Caco-2 (cell line): ENCODE measurements at places on chromosomes 1 and 21.

DNA sequence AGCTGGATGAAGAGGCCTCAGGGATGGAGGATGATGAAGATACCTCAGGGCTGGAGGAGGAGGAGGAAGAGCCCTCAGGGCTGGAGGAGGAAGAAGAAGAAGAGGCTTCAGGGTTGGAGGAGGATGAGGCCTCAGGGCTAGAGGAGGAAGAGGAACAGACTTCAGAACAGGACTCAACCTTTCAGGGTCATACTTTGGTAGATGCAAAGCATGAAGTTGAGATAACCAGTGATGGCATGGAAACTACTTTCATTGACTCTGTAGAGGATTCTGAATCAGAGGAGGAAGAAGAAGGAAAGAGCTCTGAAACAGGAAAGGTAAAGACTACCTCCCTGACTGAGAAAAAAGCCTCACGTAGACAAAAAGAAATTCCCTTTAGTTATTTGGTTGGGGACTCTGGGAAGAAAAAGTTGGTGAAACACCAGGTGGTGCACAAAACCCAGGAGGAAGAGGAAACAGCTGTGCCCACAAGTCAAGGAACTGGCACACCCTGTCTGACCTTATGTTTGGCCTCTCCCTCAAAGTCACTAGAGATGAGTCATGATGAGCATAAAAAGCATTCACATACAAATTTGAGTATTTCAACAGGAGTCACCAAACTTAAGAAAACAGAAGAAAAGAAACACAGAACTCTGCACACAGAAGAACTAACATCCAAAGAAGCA lies 15.4 kb downstream of the L1TD1 start:
- H3K4me1 ChIP-seq, result no peaks in the 10 kb centered on the region
- H3K27ac ChIP-seq, result no peak overlapping the region
- no peaks in the 10 kb centered on the region for H3K36me3 ChIP-seq
- H3K27me3 ChIP-seq, result no peaks in the 10 kb centered on the region
- DNase-seq, result no peak

DNA sequence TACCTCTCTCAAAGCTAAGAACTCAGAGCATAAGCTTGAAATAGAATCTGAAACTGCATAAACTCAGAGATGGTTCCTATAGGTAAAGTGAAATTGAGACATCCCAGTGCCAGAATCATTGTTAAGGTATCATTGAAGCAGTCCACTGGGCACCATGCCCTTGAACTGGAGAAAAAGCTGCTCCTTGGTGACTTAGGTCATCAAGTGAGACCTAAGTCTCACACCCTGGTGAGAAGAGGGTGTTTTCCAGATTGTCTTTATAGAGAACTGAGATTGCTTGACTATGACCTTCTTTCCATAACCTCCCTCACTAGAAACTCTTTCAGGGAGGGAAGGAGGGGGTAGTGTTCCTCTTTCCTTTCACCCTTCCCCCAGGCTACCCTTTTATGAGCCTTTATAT lies 9.4 kb upstream of the ATP6V1G3 start:
- H3K4me3 ChIP-seq, result no peak overlapping the region
- no peak for DNase-seq

DNA sequence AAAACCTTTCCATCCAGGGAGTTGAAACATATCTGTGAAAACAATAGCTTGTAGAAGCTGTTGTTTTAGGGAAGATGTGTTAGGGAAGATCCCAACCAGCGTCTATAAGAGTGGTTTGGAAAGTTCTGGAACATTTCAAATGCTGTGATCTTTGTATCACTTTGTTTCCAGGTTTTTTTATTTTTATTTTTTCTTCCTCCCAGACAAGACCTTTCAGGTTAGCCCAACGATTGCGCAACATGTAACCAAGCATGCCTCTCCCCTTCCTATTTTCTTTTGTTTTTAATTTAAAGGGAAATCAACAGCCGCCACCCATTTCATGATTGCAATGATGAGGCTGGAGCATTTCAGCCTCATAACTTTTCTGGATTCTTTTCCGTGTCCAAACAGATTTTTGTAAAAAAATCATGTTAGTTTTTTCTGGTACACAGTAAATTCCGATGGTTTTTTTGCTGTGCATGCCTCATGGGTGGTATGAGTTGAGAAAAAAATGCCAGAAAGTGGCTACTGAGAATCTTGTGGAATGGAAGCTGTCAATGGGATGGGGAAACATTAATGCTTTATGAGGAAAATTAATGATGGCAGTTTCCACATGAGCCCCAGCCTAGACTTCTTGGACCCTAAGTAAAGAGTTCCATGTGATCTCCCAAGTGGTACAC lies 109.3 kb downstream of the RUNX1 start:
- peaks cover 4% of the 10 kb centered on the region; the same call in 1 of the 2 replicates for H3K4me1 ChIP-seq
- no peaks in the 10 kb centered on the region for H3K27me3 ChIP-seq
- H3K36me3 ChIP-seq, result no peaks in the 10 kb centered on the region
- no peak for DNase-seq

DNA sequence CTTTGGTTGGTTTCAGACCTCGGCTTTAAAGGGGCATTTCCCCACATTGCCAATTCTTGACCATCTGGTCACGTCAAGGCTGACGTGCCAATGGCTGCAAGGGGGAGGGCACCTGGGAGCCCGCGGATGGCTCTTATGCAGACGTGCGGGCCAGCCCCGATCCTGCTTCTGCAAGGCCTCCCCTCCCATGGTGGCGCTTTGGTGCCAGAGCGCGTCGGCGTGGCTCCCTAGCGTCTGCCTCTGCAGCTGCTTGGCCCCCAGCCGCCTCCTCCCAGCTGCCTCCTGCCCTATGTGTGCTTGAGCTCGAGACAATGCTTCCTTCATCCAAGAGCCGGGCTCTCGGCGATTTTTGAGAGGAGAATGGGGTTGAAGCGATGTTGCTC lies 29.1 kb downstream of the SKI start:
- no peaks in the 10 kb centered on the region for H3K27me3 ChIP-seq
- no peak overlapping the region for H3K27ac ChIP-seq
- H3K36me3 ChIP-seq, result peaks cover 2% of the 10 kb centered on the region; the same call in 1 of the 2 replicates
- DNase-seq, result no peak
- no peaks in the 10 kb centered on the region for H3K4me1 ChIP-seq
- H3K4me3 ChIP-seq, result no peak overlapping the region

DNA sequence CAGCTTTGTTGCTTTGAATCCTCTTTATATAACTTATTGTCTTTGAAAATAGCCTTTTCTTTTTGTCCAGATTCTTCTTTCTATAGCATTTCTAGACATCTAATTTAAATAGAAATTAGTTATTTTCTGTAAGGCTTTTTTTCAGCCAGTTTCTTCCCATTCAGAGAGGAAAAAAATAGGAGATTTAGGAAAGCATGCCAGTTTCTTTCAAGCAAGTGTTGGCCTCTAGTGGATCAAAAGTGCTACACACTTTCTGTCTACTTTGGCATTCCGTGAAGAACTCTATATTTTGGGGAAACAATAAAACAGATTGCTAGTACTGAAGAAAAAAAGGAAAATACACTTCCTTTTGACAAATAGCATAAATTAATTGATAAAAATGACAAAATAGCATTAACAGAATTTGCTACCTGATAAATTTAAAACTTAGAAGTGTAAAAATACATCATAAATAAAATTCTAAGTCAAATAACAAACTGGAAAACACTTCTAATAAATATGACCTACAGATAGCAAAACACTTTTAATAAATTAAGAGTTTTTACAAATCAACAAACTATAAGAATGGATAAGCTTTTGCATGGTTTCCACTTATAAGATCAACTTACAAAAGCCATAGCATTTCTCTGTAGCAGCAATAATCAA lies 13.1 kb upstream of the EXO1 start:
- no peaks in the 10 kb centered on the region for H3K36me3 ChIP-seq
- no peaks in the 10 kb centered on the region for H3K4me1 ChIP-seq
- no peak overlapping the region for H3K27ac ChIP-seq
- no peaks in the 10 kb centered on the region for H3K27me3 ChIP-seq

GRCh38 chr21:34008618-34009017 lies 64.8 kb upstream of the MRPS6 start:
- no peak for DNase-seq
- H3K4me3 ChIP-seq, result no peak overlapping the region
- H3K36me3 ChIP-seq, result no peaks in the 10 kb centered on the region
- peaks cover 7% of the 10 kb centered on the region for H3K4me1 ChIP-seq
- peak overlapping the region; percentile 36 for H3K27ac ChIP-seq

DNA sequence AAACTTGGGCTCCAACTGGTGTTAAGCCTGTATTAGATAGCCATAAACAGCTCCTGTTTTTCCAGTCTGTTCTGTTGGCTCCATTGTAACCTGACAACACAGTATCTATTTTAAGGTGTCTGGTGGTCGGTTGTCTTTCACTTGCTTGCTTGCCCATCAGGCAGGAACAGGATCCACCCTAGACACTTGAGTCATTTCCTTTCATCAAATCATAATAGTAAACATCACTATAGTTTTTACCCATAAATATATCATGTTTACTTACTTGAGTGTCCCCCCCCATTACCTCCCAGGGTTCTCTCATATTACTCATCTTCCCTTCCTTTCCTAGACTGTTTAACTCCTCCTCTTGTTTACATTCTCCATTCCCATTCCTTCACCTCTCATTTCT lies 2.9 kb downstream of the DDI2 start:
- no peaks in the 10 kb centered on the region; the same call in 1 of the 2 replicates for H3K36me3 ChIP-seq
- H3K27me3 ChIP-seq, result no peaks in the 10 kb centered on the region
- H3K4me3 ChIP-seq, result no peak overlapping the region
- H3K27ac ChIP-seq, result peak overlapping the region; percentile 65

DNA sequence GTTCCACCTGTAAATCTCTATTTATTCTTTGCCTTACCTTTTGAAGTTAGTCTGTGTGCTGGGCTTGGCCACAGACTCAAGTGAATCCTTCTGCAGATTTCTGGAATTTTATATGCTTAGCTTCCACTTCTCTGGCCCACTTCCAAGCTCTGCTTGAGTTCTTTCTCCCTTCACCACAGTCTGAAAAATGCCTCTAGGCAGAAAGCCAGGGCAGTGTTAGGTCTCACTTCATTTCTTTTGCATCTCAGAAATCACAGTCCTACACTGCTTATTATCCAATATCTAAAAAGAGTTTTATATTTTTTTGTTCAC lies 48.9 kb downstream of the INKA2 start:
- no peaks in the 10 kb centered on the region for H3K27me3 ChIP-seq
- H3K27ac ChIP-seq, result peak overlapping the region; percentile 52
- no peak overlapping the region for H3K4me3 ChIP-seq
- peaks cover 22% of the 10 kb centered on the region for H3K4me1 ChIP-seq
- no peak for DNase-seq

DNA sequence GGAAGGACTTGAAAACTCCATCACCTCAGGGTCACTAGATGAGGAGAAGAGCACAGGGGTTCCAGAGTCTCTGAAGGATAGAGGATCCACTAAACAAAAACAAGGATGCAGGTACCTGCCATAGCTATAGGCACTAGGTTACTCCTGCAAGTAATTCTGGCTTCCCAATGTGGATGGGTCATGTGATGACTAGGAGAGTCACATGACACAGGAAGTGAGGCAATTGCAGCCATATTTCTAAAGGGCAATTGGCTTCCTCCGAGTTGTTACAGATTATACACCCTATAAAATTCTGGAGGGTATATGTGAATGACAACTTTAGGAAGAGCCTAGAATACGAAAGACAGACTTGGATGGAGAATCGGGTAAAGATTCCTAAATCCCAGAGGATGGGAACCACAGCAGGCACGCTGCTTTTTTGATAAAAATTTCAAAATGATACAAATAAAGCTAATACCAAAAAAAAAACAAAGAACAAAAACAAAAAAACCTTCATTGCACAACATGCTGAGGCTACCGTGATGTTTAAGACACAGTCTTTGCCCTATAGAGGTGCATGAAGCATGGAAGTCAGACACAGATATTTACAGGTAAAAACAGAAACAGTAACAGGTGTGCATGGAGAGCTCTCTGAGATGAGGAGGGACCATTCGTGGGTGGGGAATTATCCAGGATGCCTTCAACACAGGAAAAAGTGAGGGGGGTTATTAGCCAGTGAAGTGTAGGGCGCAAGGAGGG lies 10.5 kb downstream of the MTX1 start:
- no peaks in the 10 kb centered on the region; the same call in 1 of the 2 replicates for H3K36me3 ChIP-seq
- peak overlapping the region; percentile 29 for H3K4me3 ChIP-seq
- H3K27ac ChIP-seq, result peak overlapping the region; percentile 47
- DNase-seq, result peak; percentile 68

DNA sequence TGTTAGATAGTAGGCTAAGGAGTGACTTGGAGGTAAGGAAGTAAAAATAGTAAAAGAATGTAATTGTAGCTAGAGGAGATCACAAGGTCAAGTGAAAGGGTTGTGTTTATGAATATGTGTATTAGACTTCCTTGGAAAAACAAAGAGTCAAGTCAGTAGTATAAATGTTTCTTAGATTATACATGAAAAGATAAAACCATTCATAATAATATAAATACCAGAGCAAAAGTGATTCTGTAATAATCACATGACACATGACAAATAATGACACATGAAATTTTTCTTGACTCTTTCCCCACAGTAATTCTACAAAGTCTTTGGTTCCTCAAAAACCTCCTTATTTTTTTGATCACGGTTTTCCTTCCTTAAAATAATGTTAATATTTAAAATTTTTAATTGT lies 56.4 kb downstream of the IVNS1ABP start:
- H3K27ac ChIP-seq, result no peak overlapping the region
- no peak for DNase-seq
- H3K36me3 ChIP-seq, result no peaks in the 10 kb centered on the region
- H3K4me3 ChIP-seq, result no peak overlapping the region
- no peaks in the 10 kb centered on the region for H3K27me3 ChIP-seq

GRCh38 chr21:41374867-41375533 lies 13.2 kb downstream of the MX2 start:
- no peaks in the 10 kb centered on the region for H3K4me1 ChIP-seq
- no peaks in the 10 kb centered on the region for H3K36me3 ChIP-seq
- DNase-seq, result no peak

DNA sequence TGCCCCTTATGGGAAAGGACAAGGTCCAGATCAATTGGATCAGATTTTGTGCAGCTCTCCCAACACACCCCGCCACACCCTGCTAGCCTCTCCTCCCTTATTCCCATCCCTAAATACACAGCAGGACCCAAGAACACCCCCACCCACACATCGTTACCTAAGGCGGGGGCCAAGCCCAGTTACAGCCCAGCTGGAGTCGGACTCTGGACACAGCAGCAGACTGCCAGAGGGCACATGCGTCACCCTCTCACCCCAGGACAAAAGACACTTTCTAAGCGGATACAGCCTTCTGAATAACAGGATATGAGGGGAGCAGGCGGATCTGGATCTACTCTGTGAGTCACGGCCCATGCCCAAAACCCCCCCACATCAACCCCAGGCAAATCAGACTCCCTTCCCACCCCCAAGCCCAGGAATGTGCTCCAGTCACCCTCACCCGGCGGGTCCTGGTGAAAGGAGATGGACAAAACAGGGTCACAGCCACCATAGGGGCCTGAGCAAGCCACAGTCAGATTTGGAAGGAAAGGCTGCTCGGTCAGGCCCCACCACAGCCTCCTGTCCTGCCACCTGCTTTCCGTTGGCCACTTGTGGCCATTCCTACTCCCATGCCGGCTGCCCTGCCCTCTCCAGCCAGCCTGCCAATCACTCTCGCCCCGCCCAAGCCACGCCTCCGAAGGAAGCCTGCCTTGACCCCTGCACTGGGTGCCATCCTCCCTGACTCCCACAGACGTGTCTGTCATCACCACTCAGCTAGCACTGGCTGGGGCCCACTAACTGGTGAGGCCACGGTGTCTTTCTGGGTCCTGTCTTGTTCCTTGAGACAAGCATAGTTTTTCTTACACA lies 4.0 kb downstream of the S100A16 start:
- peaks cover 55% of the 10 kb centered on the region for H3K4me1 ChIP-seq
- peak overlapping the region; percentile 56 for H3K27ac ChIP-seq
- H3K4me3 ChIP-seq, result peak overlapping the region; percentile 33
- H3K36me3 ChIP-seq, result peaks cover 8% of the 10 kb centered on the region

- DNase-seq, result no peak
- H3K36me3 ChIP-seq, result no peaks in the 10 kb centered on the region
- no peak overlapping the region for H3K4me3 ChIP-seq
- H3K4me1 ChIP-seq, result peaks cover 15% of the 10 kb centered on the region
- H3K27ac ChIP-seq, result no peak overlapping the region
- H3K27me3 ChIP-seq, result no peaks in the 10 kb centered on the region
Measured at GRCh38 chr1:10685196-10685807, 111.1 kb downstream of the CASZ1 start.
